Foreskin keratinocyte (primary cell): ENCODE measurements at places on chromosomes 3 and 15. TPM values are rescaled to one million over a fixed set of nuclear protein-coding genes. Genes with fewer than 3 reads are reported as not detected.

Gene P4HTM
- total RNA-seq, result 2.2 and 3.0 TPM in 2 replicates

Gene ROBO1
- total RNA-seq, result 43.0 and 47.6 TPM in 2 replicates

Gene STAB1
- not detected in 2 replicates for total RNA-seq

Gene WNT5A
- 13.5 and 19.6 TPM in 2 replicates for total RNA-seq

Gene PRSS50
- not detected in 2 replicates for total RNA-seq

DNA sequence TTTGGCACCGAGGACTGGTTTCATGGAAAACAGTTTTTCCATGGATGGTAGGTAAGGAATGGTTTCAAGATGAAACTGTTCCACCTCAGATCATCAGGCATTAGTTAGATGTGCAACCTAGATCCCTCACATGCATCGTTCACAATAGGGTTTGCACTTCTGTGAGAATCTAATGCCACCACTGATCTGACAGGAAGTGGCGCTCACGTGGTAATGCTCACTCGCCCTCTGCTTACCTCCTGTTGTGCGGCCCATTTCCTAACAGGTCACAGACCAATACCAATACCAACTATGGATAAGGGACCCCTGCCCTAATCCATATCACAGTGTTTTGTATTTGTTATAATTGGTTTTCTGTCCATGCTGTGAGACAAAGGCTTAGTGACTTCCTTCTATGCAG is 58.9 kb downstream of the SLMAP start:
- no peak for DNase-seq

GRCh38 chr15:61017627-61018026 is 211.5 kb downstream of the RORA start:
- no peak for DNase-seq

GRCh38 chr3:45545476-45545875 is 49.1 kb upstream of the LIMD1 start:
- DNase-seq, result no peak

GRCh38 chr3:183081459-183082183 is 17.7 kb downstream of the MCCC1 start:
- DNase-seq, result no peak

GRCh38 chr3:5260992-5261501 is 73.5 kb downstream of the EDEM1 start:
- DNase-seq, result no peak

GRCh38 chr15:36284911-36285310 is 294.5 kb upstream of the CDIN1 start:
- no peak for DNase-seq

DNA sequence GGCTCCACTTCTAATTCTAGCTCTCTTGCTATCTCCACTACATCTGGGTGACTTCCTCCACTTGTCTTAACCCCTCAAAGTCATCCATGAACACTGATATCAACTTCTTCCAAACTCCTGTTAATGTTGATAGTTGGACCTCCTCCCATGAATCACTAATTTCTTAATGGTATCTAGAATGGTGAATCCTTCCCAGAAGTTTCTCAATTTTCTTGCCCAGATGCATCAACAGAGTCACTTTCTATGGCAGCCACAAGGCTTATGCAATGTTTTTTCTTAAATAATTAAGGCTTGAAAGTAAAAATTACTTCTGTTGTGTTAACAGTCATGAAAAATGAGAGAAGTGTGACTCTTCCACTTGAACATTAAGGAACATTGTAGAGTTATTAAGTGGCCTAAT is 164.3 kb downstream of the PCCB start:
- DNase-seq, result no peak

GRCh38 chr3:72593881-72594397 is 254.3 kb downstream of the SHQ1 start:
- DNase-seq, result no peak
